ENCODE measurements at places on chromosomes 3 and 15.

GRCh38 chr3:155441026-155441425 lies 147.5 kb upstream of the STRIT1 start:
- DNase-seq, result no peak

GRCh38 chr3:21041621-21042020 lies 709.4 kb downstream of the ZNF385D start:
- DNase-seq, result no peak

- DNase-seq, result no peak
These were observed 3.9 kb upstream of the NR2E3 start for GRCh38 chr15:71806452-71806931.

DNA sequence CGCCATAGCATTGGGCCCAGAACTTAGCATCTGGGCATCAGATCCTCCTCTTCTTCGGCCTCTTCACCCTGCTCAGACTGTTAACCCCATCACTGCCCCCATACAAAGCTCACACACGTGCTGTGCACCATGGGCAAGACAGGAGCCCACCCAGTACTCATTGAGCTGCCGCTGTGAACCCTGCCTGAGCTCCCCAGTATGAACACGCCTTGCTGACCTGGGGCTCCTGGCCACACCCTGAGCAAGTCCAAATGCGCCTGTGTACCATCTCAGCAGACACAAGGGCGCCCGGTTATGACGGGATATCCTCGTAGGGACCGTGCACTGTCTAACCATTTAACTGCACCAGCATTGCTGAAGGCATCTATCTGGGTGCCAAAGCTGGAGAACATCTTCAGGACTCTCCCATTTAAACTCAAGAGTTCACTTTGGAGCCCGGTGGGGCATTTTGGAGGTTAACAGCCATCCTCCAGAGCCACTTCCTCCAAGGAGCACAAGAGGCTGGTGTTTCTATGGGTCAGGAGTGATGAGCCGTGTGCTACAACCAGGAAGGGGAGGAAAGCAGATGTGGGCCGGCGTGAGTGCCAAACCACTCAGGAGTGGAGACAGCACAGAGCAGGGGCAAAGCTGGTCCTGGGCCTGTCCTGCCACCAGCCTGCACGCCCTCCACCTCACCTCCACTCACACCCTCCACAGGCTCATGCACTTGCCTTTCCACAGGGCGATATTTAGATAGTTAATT lies 12.1 kb downstream of the PRR23E start:
- no peak for DNase-seq

GRCh38 chr15:47362118-47362905 lies 355.0 kb upstream of the SEMA6D start:
- DNase-seq, result no peak

GRCh38 chr15:59170295-59171066 lies 36.2 kb upstream of the LDHAL6B start:
- no peak for DNase-seq

DNA sequence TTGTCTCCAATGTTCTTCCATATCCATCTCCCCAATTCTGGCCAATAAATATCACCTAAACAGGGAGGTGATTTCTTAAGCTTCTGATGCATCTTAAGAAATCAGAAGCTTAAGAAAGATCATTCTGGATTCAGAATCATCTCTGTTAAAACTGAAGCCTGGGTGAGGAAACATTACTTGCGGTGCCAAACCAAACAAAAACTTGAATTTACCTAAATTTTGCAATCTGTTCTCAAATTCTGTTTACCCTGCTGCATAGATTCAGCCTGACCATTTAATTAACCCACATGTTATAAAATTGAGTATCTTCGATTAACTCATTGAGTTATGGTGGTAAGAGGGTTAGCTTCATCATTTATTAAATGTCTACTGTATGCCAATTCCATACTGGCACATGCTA lies 204.4 kb upstream of the ZNF385D start:
- no peak for DNase-seq

DNA sequence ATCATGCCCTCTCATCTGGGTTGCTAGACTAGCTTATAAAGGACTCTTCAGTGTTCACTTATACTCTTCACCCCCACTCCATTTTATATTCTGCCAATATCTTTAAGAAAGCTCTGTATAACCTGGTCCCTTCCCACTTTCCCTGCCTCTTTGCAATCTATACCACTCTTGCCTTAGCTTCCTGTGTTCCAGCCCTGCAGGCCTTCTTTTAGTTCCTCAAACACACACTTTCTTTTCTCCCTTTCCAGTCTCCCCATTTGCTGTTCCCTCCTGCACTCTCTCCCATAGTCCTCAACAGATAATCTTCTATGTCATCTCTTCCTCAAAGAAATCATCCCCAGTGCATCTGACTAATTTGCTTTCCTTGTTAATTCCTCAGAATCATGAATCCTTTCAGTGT lies 28.7 kb downstream of the SENP8 start:
- DNase-seq, result no peak

DNA sequence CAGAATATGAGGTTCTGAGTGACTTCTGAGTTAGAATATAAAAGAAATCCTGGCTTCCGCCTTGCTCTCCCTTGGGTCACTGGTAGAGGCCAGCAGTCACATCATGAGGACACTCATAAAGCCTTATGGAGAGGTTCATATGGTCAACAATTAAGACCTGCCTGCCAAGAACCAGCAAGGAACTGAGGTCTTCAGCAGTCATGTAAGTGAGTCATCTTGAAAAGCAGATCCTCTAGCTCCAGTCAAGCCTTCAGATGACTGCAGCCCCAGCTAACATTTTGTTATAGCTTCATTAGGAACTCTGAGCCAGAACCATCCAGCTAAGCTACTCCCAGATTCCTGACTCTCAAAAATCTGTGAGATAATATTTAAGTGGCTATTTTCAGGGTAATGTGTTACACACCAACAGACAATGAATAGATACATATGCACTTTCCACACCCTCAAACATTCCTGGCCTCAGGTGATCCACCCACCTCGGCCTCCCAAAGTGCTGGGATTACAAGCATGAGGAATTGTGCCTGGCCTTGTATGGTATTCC lies 447.2 kb downstream of the SHQ1 start:
- DNase-seq, result no peak

- DNase-seq, result no peak
These were observed 256.7 kb upstream of the KCNH8 start for GRCh38 chr3:18891641-18892040.

GRCh38 chr3:7978087-7978422 lies 523.6 kb upstream of the LMCD1 start:
- no peak for DNase-seq

DNA sequence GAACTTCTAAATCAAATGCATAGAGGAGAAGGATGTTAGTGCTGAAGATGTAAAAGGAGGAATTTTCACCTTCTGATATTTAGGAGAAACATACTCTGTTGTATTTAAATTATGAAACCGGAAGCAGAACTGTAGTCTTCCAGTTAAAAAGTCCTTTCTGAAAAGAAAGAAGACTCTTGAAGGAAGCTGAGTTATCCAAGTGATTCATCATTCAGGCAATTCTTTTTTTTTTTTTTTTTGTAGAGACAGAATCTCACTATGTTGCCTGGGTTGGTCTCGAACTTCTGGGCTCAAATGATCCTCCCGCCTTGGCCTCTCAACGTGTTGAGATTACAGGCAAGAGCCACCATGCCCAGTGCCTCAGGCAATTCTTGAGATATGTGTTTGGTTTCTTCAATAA lies 424.8 kb upstream of the TPM1 start:
- DNase-seq, result no peak

GRCh38 chr15:63834500-63835210 lies 907 bp upstream of the HERC1 start:
- DNase-seq, result no peak

GRCh38 chr15:73965758-73966113 lies 26.4 kb downstream of the STOML1 start:
- DNase-seq, result no peak

DNA sequence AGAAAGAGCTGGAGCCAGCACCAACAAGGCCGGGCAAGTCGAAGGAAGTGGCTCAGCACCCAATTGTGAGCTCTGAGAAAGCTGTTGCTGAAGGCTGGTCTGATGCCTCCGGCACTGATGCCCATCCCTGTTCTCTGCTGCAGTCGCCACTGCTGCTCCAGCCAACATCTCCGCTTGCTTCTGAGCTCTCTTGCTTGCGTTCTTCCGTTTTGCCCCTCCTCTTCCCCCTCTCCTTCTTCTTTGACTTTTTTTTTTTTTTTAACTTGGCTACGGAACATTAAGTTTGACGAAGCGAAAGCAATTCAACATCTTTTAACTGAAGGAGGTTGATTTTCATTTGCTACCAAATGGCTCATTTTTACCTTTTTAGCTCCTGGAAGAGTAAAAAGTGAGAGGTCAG lies 442.9 kb downstream of the MCTP2 start:
- DNase-seq, result no peak

GRCh38 chr15:98433346-98433745 lies 215.0 kb upstream of the IGF1R start:
- no peak for DNase-seq
